ENCODE measurements at places on chromosomes 7 and 10.

DNA sequence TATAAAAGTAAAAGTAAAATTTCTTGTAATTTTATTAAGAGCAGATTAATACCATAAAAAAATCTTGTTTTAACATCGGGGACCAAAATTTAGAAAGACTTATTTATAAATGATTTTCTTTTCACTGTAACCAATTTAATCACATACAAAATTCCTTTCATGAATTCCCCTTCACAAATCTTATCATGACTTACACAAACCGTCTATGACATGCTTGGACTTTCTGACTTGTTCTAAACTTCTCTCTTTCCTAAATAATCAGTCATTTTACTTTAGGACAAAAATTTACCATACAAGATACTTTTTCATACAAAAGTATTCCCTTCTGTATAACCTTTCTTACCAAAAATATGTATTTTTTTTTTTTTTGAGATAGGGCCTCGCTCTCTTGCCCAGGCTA lies 9.3 kb downstream of the CROT start:
- no peak for DNase-seq

- no peak for DNase-seq
These were observed 69.4 kb upstream of the INPP5A start for GRCh38 chr10:132468216-132468615.

GRCh38 chr10:13291821-13292773 lies 7.8 kb downstream of the PHYH start:
- DNase-seq, result no peak

- DNase-seq, result no peak
These were observed 26.5 kb downstream of the ANKRD7 start for GRCh38 chr7:118250860-118251494.

- DNase-seq, result peak; percentile 74
These were observed 36.5 kb upstream of the AP5Z1 start for GRCh38 chr7:4738711-4739527.

GRCh38 chr10:79260811-79261740 lies 86.2 kb upstream of the PPIF start:
- DNase-seq, result no peak

GRCh38 chr7:108592646-108593201 lies 23.1 kb downstream of the DNAJB9 start:
- DNase-seq, result peak; percentile 23

Measured in DMS79 (cell line).